Iris pigment epithelial cell (primary cell): ENCODE measurements at places on chromosomes 5 and 9.

- no peak for DNase-seq
Observed at GRCh38 chr9:137188086-137188489, 272 bp downstream of the ANAPC2 start.

- DNase-seq = no peak
Observed at GRCh38 chr5:122436615-122437014, 124.6 kb downstream of the SNCAIP start.

DNA sequence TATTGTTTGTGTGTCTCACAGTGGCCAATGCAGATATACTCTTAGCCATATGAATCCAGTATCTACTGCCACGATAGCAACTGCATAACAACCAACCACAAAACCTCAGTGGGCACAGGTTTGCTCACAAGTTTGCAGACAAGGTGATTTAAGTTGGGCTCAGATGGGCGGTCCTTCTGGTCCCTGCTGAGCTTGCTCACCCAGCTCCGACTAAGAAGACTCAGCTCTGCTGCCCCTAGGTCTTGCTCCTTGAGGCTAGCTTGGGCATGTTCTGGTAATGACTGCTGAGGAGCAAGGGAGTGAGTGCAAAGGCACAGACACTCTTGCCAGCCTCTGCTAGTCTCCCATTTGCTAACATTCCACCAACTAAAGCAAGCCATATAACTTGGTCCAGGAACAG lies 52.6 kb downstream of the MTX3 start:
- no peak for DNase-seq

DNA sequence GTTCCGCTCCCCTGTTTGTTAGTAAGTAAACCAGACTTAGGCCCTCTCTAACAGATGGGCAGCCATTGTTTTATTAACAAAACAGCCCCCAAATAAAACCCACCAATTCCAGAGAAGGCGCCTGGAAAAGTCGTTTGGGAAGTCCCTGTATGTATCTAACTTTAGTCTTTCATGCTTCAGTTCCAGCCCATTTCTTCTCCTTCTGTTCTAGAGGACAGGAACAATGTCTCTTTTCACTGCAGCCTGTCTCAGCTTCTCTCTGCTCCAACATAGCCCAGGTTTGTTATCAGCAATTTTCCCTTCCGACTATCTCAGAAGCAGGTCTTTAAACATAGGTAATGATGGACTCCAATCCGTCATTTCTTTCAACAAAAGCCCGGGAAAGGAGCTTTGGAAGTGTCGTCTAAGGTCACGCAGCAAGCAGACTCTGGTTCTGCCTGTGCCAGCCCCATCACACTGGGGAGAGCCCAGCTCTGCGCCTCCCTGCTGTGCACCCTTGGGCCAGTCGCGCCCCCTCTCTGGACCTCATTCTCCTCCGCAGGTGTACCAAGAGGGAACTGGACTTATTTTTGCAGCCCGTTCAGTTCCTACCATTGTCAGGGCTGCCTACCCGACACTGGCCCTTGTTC lies 9.6 kb upstream of the AKNA start:
- no peak for DNase-seq

DNA sequence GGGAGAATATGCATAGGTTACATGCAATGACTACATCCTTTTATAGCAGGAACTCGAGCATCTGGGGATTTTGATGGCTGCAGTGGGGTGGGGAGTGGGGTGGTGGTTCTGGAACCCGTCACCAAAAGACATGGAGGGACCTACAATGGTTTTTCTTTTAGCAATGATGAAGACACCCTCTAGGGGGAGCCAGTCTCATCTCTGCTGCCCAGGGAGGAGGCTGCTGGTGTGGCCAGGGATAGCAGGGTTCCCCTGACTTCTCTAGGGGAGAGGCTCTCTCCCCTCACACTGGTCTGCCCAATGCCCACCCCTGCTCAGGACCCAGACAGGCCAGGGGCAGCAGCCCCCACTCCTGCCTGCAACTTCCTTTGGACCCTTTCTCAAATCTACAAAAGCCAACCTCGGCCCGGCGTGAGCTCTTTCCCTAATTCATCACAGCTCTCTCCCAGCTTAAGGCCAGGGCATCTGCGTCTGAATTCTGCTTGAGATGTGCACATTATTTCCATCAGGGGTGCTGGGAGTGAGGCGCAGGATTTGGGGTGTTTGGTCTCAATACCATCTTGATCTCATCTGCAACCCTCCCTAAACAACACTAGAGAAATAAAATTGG lies 73.6 kb upstream of the RETREG1 start:
- peak; percentile 51 for DNase-seq
